ENCODE measurements at places on chromosomes 5 and 9.

DNA sequence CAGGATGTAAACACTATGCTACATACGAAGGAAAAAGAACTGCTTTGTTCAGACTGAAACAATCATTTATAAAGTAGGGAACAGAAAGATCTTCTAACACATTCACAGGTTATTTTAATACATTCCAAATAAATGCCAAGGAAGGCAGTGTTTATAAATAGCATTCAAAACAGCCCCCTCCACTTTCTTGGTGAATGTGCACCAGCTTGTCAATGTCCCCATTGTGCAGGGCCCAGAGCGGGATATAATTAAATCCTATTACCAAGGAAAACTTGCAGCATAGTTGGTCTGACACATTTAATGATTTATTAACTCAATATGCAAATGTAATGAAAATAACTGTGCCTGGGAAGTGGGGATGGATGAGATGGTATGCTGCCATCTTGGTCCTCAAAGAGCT is 135.9 kb upstream of the RAD23B start:
- no peak for DNase-seq

DNA sequence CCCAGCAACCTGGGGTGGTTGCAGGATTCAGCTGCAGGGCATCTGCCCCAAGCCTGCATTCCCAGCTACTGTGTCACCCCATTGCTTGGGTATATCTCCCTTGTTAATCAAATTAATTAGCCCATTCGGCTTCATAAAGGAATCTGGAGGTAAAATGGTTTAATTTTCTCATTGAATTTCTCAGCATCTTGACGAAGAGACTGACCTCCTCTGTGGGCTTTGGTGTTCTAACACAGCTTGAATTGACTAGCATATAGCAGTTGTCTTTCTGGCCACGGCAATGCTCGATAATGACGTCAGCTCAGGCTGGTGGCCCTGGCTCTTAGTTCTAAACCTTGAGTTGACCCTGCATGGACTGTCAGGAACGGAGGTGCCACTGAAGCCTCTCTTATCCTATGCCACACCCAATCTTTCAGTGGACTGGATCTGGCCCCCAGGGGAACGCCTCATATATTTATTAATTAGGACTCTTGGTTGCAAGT is 72.4 kb downstream of the MSX2 start:
- DNase-seq, result no peak

- no peak for DNase-seq
These were observed 24.0 kb downstream of the GALNT10 start for GRCh38 chr5:154214371-154215106.

GRCh38 chr9:115598751-115599150 is 480.8 kb upstream of the TNC start:
- DNase-seq, result no peak

GRCh38 chr5:116130976-116131375 is 46.2 kb downstream of the COMMD10 start:
- DNase-seq, result no peak

DNA sequence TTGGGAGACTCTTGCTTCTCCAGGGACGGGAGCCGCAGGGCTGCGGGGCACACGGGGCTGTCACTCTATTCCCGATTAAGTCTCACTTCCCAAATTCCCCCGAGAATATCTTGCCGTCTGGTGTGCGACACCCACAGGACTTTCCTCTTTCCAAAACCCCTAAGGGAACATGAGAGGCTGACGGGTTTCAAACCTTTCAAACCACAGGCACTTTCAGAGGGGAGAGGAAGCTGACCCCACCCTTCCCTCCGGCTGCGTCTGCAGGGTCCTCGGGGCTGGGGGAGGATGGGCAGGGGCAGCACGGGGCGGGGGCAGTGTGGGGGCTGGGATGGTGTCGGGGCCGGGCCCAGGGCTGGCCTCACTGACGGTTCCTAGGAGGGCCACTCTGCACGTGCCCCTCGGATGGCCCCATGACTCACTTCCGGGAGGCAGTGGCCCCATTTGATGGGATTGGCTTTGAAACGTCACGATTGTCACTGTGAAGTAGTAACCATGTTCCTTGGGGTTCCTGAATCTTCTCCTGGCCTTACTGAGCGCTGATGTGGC is 38.2 kb downstream of the SLC9A3 start:
- DNase-seq, result no peak

DNA sequence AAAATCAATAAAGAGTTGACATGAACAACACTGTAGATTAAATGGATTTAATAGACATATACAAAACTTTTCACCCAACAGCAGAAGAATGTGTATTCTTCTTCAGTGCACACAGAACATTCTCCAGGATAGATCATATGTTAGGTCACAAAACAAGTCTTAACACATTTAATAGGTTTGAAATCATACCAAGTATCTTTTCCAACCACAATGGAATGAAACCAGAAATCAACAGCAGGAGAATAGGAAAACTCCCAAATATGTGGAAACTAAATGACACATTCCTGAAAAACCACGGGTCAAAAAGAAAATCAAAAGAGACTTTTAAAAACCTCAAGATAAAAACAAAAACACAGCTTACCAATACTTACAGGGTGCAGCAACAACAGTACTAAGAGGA is 790.1 kb upstream of the ZNF608 start:
- DNase-seq, result no peak

DNA sequence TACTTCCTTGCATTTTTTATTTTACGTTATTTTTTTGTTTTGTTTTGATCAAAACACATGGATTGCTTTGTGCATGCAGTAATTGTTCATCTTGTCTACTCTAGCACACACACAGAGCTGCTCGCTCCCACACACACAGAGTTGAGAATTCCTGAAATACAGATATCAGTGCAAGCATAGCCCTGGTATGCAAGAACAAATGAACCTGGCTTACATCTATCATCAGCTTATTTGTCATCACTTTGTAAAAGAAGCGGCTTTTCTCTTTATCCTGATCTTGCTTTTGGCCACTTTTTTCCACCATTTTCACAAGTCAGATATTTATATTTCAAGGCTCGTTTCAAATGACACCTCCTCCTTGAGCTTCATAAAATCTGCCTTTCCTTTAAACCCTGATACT is 1435.7 kb downstream of the MAT2B start:
- no peak for DNase-seq

DNA sequence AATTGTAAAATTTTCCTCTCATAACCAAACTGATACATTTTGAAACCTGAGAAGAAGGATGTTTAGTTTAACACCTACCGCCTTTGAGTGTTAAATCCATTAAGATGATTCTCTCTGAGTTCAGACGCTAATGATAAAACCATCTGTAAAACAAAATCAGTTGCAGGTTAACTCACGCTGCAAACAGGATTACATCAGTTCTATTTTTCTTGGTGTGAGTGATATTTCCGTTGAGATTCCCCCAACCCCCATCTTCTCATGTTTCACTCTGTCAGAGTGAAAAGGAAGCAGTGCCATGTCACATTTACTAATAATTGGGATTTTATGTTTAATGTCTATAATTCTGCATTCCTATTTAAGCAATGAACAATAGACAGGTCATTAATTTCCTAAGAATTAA is 146.5 kb downstream of the FANCC start:
- DNase-seq, result no peak

DNA sequence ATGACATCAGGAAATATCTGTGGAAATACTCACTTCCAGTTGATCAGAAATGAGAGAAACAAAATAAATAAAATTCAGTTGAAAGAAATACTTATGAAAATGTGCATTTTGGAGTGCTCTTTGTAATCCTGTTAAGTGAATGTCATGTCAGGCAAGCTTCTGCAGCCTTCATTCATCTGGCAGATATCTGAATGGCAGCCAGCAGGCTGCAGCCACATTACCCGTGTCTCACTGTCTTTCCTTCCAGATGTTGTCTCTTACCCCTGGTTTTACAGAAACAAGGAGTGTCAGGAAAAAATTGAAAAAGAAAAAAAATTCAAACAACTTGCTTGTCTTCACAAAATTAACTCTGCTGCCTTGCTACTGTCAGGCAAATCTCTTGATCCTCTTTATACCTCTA is 445.0 kb upstream of the RIOK2 start:
- no peak for DNase-seq

DNA sequence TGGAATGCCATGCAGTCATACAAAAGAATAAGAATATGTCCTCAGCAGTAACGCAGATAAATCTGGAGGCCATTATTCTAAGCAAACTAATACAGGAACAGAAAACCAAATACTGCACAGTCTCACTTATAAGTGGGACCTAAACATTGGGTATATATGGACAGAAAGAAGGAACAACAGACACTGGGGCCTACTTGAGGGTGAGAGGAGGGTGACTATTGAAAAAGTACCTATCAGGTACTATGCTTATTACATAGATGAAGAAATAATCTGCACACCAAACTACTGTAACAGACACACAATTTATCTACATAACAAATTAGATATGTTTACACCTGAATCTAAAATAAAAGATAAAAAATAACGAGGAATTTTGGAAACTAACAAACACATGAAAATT is 38.8 kb downstream of the MEIKIN start:
- no peak for DNase-seq
